Activated CD4-positive, alpha-beta T cell treated with anti-CD3 and anti-CD28 coated beads, Interleukin-2, amount 10 ng/mL, durations not matched to agents 24 days and 14 days (primary cell): ENCODE measurements at places on chromosomes 3 and 15. TPM values are rescaled to one million over a fixed set of nuclear protein-coding genes. Genes with fewer than 3 reads are reported as not detected.

Gene CHRNA3
- total RNA-seq = not detected in 2 replicates

Gene MOBP
- total RNA-seq = not detected in 2 replicates

Gene CCDC54
- total RNA-seq = not detected in 2 replicates

Gene CATSPER2
- total RNA-seq = 8.9 and 10.0 TPM in 2 replicates

DNA sequence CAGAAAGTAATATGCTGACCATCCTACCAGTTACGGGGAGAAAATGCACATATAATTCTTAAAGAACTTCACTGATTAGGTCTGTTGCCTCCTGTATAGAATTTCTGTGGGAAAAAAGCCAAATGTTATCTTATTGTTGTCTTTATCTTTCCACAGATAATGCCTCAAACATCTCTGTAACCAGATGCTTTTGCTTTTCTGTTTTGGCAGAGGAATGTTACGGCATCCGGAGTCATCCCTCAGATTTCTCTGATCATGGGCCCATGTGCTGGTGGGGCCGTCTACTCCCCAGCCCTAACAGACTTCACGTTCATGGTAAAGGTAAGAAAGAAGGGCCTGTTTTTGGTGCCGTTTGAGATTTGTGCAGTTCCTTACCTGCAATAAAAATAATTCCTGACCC lies 33.5 kb downstream of the PCCB start:
- no peak for DNase-seq

DNA sequence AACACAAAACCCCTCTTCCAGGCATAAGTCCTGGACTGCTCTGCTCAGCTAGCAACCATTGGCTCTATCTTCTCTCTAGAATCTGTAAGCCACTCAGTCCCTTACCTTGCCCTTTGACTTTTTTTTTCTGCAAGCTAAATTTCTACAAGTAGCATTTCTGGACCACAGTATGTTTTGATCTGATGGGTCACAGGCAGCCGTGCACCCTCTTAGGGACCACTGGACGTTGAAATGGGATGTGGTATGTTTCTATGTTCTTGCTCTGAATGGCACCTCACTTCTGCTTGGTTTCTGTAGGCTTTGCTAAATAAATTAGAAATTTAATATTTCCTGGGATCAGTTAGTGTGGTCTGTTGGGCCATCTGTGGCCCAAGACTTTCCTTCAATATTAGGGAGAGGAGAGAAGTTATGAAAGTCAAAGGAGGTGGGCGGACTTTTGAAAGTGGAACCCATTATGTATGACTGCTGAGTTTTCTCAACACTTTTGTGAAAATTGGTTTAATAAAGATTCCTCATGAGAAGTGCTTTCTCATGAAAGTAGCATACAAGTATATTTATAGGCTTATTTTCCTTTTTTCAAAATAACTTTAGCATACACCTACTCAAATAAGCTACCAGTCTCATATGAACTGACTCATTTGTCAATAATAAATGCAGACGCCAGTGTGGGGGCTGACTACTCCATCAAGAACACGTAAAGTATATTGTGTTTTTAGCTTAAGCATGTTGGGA lies 18.4 kb upstream of the TIPARP start:
- no peak for DNase-seq

DNA sequence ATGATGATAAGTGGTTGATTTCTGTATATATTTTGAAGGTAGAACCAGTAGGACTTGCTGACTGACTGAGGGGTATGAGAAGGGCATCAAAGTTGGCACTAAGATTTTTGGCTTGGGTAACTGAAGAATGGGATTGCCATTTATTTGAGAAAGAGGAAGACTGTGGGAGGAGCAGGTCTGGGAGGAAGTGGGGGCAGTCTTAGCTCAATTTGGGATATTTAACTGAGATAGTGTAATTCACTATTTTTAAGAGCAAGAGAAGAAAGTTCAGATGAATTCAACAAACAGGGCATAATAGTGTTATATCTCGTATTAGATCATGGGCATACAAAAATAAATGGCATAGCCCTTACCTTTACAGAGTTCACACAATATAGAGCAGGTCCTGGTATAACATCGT lies 1.7 kb downstream of the BUB1B start:
- DNase-seq = no peak

GRCh38 chr15:86756688-86757087 lies 677.0 kb downstream of the AGBL1 start:
- DNase-seq = no peak
